ENCODE measurements at places on chromosomes 12 and 14.

- DNase-seq = no peak
Measured at GRCh38 chr14:101374373-101375338, 186.6 kb upstream of the DIO3 start.

- no peak for DNase-seq
Measured at GRCh38 chr14:55589171-55589570, 9.2 kb downstream of the KTN1 start.

DNA sequence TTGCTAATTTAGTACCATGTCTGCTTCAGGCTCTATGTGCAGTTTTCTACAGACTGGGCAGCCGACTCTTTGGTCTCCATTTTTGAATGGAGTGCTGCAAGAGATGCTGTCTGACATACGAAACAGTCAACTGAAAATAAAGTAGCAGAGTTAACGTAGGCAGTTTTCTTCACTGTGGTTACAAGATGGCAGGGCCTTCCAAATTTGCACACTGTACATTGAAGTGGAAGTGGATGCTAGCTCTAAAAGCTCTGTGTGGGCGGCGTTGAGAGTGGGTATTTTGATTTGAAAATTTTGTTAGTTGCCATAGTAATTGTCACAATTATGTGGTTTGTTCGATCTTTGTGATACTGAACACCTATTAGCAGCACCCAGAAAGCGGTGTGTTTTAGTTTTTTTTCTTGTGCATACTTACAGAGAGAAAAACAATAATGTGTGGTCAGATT is 154.9 kb upstream of the ATP2B1 start:
- DNase-seq = peak; percentile 29

DNA sequence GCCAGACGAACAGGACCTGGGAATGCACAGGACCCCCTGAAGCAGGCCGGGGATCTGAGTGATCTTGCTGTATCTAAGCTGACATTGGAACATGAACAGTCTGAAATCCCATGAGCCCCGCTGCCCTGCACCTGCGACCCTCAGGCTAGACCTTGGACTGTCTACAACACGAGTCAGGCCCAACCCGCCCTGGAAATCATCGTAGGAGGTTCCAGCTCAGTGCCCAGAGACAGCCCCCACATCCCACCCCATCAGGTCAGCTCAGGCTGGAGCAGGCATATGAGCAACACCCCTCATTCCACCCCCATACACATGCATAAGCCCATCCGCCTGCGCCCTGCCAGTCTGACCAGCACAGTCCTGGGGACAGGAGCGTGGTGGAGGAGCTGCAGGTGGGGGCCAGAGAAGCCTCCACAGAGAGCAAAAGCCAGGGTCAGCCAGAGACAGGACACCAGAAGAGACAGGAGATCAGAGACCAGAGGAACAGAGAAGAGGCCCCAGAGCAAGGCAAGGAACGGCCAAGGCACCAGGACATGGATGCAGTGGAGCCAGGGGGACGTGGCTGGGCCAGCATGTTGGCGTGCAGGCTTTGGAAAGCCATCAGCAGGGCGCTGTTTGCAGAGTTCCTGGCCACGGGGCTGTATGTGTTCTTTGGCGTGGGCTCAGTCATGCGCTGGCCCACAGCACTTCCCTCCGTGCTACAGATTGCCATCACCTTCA is at the start of gene AQP6:
Gene AQP6, plus strand, starts transcription at position 307 of the 720 bp plus-strand sequence. Its CDS starts 227 bp downstream, at position 534.
- DNase-seq = no peak

DNA sequence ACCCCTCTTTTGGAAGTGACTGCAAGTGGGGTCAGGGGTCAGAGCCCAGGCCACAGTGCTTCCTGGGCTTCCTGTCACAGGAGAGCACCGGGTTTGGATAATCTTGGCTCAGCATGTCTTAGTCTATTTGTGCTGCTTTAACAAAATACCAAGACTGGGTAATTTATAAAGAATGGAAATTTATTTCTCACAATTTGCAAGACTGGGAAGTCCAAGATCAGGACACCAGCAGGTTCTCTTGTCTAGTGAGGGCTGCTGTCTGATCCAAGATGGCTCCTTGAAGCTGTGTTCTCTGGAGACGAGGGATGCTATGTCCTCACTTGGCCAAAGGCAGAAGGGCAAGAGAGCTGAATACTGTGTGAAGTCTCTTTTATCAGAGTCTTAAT is 74.1 kb downstream of the RIN3 start:
- no peak for DNase-seq

- no peak for DNase-seq
Measured at GRCh38 chr14:27389402-27389801, 791.6 kb upstream of the NOVA1 start.

DNA sequence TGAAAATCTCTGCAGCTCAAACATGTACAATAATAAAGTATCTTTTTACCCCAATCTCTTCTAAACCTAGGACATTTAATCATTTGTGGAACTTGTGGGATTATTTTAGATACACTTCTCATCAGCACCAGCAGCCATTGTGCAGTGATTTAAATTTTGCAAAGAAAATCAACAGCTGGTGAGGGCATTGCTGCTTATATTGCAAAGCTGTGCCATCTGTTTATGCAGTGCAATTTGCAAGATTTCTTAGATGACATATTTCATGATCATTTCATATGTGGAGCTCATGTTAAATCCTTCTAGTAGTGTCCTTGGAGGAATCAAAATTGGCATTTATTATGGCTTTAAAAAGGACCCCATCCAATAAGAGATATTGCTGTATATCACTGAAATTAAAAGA is 320.7 kb downstream of the BTG1 start:
- DNase-seq = no peak

GRCh38 chr12:16385782-16386646 is 38.6 kb downstream of the MGST1 start:
- DNase-seq = no peak

DNA sequence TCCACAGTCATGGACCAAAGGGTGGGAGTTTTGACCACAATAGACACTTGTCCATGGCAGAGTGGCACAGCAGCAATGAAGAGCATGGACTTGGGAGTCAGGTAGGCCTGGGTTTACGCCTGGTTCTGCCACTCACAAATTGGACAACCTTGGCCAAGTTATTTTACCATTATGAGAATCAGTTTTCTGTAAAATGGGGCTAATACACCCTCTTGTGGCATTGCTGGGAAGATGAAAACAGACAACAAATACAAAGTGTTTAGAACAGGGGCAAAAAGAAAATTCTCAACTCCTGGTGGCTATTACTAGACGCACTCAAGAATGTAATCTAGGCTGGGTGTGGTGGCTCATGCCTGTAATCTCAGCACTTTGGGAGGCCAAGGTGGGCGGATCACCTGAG is 2.6 kb downstream of the C12orf43 start:
- no peak for DNase-seq

- no peak for DNase-seq
Measured at GRCh38 chr14:32296366-32296765, 32.7 kb upstream of the AKAP6 start.

DNA sequence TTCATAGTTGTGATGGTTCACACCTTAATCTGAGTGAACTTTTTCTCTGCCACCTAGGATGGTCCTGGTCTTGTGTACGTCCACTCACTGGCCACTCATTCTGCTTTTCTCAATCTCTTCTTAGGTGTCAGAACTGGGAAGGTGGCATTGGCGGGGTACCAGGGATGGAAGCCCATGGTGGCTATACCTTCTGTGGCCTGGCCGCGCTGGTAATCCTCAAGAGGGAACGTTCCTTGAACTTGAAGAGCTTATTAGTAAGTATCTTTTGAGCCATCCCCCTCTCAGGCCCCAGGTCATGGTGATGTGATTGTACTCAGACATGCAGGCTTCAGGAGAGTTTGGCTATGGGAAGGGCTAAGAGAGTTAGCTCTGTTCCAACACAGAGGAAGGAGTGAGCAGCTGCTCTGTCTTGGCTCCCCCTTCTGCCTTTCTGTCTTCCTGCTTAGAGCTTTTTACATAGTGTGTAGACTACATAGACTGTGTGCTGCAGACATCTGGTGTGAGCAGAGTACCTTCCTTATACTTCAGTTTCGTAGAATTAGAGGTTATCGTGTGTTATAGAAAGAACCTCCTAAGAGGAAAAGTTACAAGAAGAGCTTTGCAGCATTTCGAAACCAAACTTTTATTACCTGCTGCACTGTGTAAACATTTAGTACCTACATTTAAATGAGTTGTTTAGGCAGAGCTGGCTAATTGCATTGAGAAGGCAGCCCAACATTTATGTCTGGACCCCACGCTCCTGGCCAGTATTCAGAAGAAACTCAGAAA is 54.2 kb downstream of the FNTB start:
- no peak for DNase-seq

DNA sequence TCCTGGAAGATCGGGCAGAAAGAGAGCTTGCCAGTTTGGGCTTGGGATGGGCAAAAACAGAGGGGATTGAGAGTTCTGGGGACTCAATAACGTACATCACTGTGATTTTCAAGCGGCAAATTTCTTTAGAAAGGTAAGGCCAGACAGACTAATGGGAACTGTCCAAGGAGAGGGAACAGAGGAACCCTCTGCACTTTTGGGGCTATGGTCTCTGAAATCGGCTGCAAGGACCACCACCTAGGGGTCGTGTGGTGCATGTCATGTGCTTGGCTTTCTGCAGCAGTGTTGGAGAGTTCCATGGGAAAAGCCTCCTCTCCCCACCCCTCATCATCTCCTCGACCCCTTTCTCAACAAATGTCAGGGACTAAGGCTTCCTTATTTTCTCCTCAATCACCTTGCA is 79.6 kb downstream of the PPM1A start:
- DNase-seq = no peak

GRCh38 chr14:40525314-40525713 is 1081.4 kb upstream of the LRFN5 start:
- no peak for DNase-seq

DNA sequence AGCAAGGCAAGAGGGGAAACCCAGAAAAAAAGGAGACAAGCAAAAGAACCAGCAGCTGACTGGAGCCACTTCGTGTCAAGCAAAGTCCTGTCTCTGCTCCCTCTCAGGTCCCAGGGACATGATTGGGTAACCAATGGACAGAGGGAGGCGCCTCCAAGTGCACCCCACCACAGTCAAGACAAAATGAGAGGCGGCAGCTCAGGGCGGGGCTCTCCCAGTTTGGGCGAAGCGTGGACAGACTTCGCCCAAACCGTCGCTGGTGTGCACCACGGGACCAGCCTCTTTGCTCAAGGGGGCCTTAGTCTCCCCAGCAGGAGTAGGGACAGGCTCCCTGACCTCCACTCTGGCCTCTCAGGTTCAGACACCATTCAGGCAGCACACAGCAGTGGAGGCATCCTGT is 1.5 kb upstream of the BEGAIN start:
- DNase-seq = no peak

- peak; percentile 63 for DNase-seq
Measured at GRCh38 chr12:132614861-132615578, 3.6 kb upstream of the P2RX2 start.

GRCh38 chr12:116182359-116183063 is 95.0 kb downstream of the MED13L start:
- no peak for DNase-seq

GRCh38 chr12:54736549-54736948 is 88.4 kb upstream of the DCD start:
- DNase-seq = no peak

DNA sequence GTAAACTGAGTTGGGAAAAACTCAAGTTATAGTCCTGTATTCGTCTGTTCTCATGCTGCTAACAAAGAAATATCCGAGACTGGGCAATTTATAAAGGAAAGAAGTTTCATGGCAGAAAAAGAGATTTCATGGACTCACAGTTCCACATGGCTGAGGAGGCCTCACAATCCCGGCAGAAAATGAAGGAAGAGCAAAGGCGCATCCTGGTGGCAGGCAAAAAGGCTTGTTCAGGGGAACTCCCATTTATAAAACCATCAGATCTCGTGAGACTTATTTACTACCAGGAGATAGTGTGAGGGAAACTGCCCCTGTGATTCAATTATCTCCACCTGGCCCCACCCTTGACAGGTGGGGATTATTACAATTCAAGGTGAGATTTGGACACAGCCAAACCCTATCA is 292.6 kb upstream of the SYT1 start:
- no peak for DNase-seq

DNA sequence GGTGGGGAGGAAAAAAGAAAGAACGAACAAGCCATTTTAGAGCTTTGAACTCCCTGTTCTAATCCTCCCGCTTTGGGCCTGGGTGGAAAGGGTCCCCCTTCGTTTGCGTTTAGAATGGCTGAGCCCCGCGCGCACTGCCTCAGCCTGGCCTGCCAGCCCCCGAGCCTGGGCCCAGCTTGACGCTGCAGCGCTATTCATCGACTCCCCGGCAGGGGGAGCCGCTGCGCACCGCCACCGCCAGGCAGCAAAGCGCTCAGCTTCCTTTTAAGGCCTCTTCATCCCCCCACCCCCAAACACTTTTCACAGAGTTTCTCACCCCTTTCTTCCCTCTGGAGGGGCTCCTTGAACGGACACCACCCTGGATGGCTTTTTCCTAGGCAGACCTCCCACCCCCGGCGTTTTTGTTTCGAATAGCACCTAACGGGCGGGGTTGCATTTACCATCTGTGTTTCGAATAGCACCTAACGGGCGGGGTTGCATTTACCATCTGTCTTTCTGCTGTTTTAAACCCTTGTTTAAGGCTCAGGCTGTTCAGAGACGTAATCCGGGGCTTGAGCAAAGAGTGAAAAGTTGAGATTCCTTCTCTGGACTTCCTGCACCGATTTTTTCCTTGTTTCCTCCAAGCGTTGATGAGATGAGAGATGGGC is 56.4 kb upstream of the PIWIL1 start:
- DNase-seq = peak; percentile 5

GRCh38 chr12:116977465-116978380 is 67.0 kb downstream of the FBXW8 start:
- no peak for DNase-seq

DNA sequence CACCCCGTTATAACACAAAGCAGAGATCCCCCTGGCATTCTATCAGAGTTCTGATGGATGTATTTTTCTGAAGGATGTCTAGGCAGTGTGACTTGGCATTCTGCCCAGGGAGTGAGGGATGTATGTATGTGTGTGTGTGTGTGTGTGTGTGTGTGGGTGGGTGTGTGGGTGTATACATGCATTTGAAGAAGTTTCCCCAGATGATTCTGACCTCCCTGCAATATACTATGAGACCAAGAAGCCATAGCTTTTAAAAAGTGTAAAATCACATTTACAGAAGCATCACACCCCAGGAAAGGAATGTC is 59.7 kb upstream of the NAP1L1 start:
- DNase-seq = no peak

GRCh38 chr12:95898081-95898480 is 39.3 kb downstream of the SNRPF start:
- no peak for DNase-seq

- DNase-seq = no peak
Measured at GRCh38 chr12:39368891-39369290, 74.0 kb downstream of the KIF21A start.

Data from activated T-helper 1 cell treated with Interleukin-2 at 50 U/mL for 16 hours (primary cell).